ENCODE measurements at places on chromosomes 6 and 20. TPM values are rescaled to one million over a fixed set of nuclear protein-coding genes. Genes with fewer than 3 reads are reported as not detected.

GRCh38 chr6:8506126-8506525 is 70.8 kb upstream of the SLC35B3 start:
- no peak overlapping the region for H3K4me3 ChIP-seq
- DNase-seq, result no peak
- no peak overlapping the region for H3K27ac ChIP-seq
- peaks cover 3% of the 10 kb centered on the region for H3K4me1 ChIP-seq

Gene AHCY
- 97.9 TPM for total RNA-seq

- no peaks in the 10 kb centered on the region for H3K36me3 ChIP-seq
- peaks cover 5% of the 10 kb centered on the region for H3K27me3 ChIP-seq
- H3K27ac ChIP-seq, result no peak overlapping the region
- DNase-seq, result no peak
- H3K4me1 ChIP-seq, result peaks cover 6% of the 10 kb centered on the region
Observed at GRCh38 chr6:44530209-44530909, 142.9 kb downstream of the CDC5L start.

Gene TNXB
- 6.0 TPM for total RNA-seq

- H3K4me1 ChIP-seq, result no peaks in the 10 kb centered on the region
- no peak overlapping the region for H3K27ac ChIP-seq
- H3K36me3 ChIP-seq, result no peaks in the 10 kb centered on the region
- no peak for DNase-seq
- H3K4me3 ChIP-seq, result no peak overlapping the region
Observed at GRCh38 chr6:36459501-36459900, 16.7 kb downstream of the KCTD20 start.

Gene BMP5
- total RNA-seq, result 1.1 TPM

DNA sequence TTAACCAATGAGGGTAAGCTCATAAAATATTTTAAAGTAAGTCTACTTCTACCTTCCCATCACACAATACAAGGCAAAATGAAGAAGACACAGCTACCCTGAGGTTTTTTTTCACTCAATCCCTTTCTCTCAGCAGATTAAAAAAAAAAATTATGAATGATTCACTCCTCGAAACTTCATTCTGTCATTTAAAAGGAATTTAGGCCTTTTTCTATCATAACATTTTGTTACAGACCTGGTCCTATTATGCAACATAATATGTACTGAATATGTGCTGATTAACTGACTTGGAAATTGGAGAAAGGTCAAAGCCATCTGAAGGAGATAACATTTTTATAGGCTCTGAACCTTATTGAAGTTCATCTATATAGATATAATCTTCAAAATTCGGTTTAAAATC is 45.5 kb downstream of the PRL start:
- no peaks in the 10 kb centered on the region for H3K27me3 ChIP-seq
- no peak overlapping the region for H3K27ac ChIP-seq
- H3K4me3 ChIP-seq, result no peak overlapping the region
- DNase-seq, result no peak
- H3K36me3 ChIP-seq, result no peaks in the 10 kb centered on the region

- no peak overlapping the region for H3K27ac ChIP-seq
- no peaks in the 10 kb centered on the region for H3K36me3 ChIP-seq
- no peaks in the 10 kb centered on the region for H3K4me1 ChIP-seq
- no peak for DNase-seq
- H3K27me3 ChIP-seq, result no peaks in the 10 kb centered on the region
Observed at GRCh38 chr6:152233547-152234320, 403.4 kb downstream of the SYNE1 start.

- H3K27ac ChIP-seq, result no peak overlapping the region
- H3K4me3 ChIP-seq, result no peak overlapping the region
- H3K27me3 ChIP-seq, result peaks cover 5% of the 10 kb centered on the region
Observed at GRCh38 chr20:21670126-21670525, 35.3 kb upstream of the PAX1 start.

Gene FAM83C
- not detected for total RNA-seq

- DNase-seq, result no peak
- H3K4me1 ChIP-seq, result peaks cover 18% of the 10 kb centered on the region
- H3K36me3 ChIP-seq, result peaks cover 3% of the 10 kb centered on the region
- no peaks in the 10 kb centered on the region for H3K27me3 ChIP-seq
Observed at GRCh38 chr6:38259736-38260135, 380.0 kb downstream of the BTBD9 start.

DNA sequence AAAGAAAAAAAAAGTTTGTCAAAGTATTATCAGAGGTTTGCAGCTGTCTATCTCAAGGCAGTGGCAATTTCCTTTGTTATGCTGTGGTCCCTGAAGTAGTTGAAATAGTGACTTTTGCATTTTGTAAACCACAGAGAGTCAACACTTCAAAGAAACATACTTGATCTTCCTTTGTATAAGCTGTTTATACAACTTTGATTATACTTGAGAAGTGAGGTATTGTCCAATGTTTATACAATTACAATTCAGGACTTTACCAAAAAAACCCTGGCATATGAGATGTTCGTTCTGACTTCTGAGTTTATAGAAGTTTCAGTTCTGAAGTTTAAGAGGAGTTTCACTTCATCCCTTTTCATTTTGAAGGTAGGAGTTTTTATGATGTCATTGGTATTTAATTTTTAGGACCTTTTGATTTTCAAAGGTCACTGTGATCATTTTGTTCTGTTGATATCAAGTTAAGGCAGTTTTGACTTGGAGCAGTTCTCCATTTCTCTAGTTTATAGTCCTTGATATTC is 4.0 kb downstream of the STK4 start:
- H3K27me3 ChIP-seq, result peaks cover 2% of the 10 kb centered on the region
- H3K4me1 ChIP-seq, result no peaks in the 10 kb centered on the region
- H3K36me3 ChIP-seq, result no peaks in the 10 kb centered on the region
- no peak overlapping the region for H3K27ac ChIP-seq
- no peak for DNase-seq
- no peak overlapping the region for H3K4me3 ChIP-seq
